Activated B cell treated with CpG ODN at 0.5 μM for 24 hours (primary cell): ENCODE measurements at places on chromosomes 5 and 9. TPM values are rescaled to one million over a fixed set of nuclear protein-coding genes. Genes with fewer than 3 reads are reported as not detected.
A peak's percentile ranks its signal among the peaks of the same experiment; 100 is the strongest.

The SLC6A3 gene
- 1.4 and 2.0 TPM in 2 replicates for total RNA-seq

The CDKN2B-AS1 gene
- total RNA-seq: 1.3 and 1.4 TPM in 2 replicates

- no peak overlapping the region for H3K27ac ChIP-seq
- H3K36me3 ChIP-seq: no peaks in the 10 kb centered on the region
- peaks cover 10% of the 10 kb centered on the region for H3K27me3 ChIP-seq
- no peaks in the 10 kb centered on the region for H3K4me1 ChIP-seq
- no peak for DNase-seq
These were observed 149.2 kb downstream of the GABBR2 start for GRCh38 chr9:98559561-98559960.

The ANKRD31 gene
- total RNA-seq: 0.13 and 0.15 TPM in 2 replicates

The ZDHHC11 gene
- 0.78 and 1.6 TPM in 2 replicates for total RNA-seq

DNA sequence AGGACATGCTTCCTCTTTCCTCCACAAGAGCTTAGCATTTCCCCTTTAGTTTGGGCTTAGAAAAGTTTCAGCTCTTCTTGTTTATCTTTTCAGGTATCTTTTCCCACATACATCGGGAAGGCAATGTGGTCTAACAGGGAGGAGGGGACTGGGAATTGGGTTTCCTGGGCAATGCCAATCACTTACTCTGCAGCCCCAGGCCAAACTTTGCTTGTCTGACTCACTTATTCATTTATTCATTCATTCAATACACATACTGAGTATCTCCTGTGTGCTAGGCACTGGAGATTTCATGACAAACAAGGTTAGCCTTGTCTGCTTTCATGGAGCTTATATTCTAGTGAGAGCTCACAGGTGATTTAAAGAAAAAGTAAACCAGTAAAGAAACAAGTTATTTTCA, 10.7 kb upstream of the POU4F3 start:
- DNase-seq: no peak
- H3K4me1 ChIP-seq: no peaks in the 10 kb centered on the region
- H3K4me3 ChIP-seq: no peak overlapping the region

GRCh38 chr5:392431-392988, 50.5 kb upstream of the EXOC3 start:
- peak overlapping the region; percentile 47 for H3K27ac ChIP-seq
- DNase-seq: no peak
- peaks cover 11% of the 10 kb centered on the region for H3K4me1 ChIP-seq
- no peak overlapping the region for H3K4me3 ChIP-seq

DNA sequence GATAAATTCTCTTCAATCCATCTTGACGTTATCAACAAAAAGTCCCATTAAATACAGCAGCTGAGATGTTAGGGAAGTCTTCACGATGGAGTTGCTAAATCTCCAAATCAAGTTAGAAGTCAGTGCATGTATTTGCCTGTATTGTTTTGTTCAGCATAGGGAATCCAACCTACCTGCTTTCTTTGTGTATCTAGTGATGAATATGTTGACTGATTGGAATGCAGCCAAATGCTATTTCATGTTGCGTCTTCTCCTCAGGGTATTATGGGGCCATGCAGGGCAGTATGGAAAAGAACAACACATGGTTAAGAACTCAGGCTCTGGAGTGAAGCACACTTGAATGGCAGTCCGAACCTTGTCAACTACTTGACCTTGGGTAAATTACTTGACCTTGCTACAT, 529.5 kb upstream of the ZNF462 start:
- no peak for DNase-seq
- no peak overlapping the region for H3K27ac ChIP-seq
- H3K4me1 ChIP-seq: no peaks in the 10 kb centered on the region

The ADAMTS12 gene
- not detected in 2 replicates for total RNA-seq

The IL3 gene
- not detected in 2 replicates for total RNA-seq

The CDKN2B gene
- 0.32 and 0.38 TPM in 2 replicates for total RNA-seq

The SMIM15 gene
- 35.7 and 36.4 TPM in 2 replicates for total RNA-seq

The DPP7 gene
- 254 and 259 TPM in 2 replicates for total RNA-seq

The LRRC19 gene
- not detected in 2 replicates for total RNA-seq

DNA sequence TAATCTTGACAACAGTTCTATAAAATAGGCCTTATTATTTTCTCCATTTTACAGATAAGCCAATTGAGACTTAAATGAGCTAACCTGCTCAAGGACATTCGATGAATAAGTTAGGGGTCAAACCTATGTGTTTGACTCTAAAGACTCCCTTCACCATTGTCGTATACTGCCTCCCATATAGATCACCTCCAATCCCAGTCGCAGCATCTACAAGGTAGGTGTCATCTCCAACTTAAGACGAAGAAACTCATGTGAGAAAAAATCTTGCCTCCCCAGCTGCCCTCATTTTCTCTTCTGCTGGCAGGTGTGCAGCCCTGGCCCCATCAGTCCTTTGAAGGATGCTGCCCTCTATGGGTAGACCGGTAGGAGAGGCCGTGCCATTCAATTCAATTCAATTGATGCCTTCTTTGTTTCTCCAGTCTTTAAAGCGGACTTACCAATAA, 75.2 kb upstream of the SMARCA2 start:
- no peaks in the 10 kb centered on the region for H3K36me3 ChIP-seq
- DNase-seq: no peak
- peaks cover 25% of the 10 kb centered on the region for H3K4me1 ChIP-seq
- peak overlapping the region; percentile 15 for H3K4me3 ChIP-seq

The SLC36A3 gene
- total RNA-seq: not detected in 2 replicates

DNA sequence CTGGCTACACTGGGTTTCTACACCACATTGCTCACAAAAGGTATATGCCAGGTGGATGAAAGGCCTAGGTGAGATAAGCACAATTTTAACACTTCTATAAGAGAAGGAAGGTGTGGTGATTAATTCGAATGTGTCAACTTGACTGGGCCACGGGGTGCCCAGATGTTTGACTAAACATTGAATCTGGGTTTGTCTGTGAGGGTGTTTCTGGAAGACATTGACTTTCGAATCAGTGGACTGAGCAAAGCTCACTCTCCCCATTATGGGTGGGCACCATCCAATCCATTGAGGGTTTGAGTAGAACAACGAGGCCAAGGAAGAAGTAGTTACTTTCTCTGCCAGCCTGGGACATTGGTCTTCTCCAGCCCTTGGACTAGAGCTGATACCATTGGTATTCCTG, 78.2 kb upstream of the COL5A1 start:
- peaks cover 2% of the 10 kb centered on the region for H3K27me3 ChIP-seq
- no peak for DNase-seq
- H3K36me3 ChIP-seq: no peaks in the 10 kb centered on the region
- H3K4me1 ChIP-seq: no peaks in the 10 kb centered on the region
- no peak overlapping the region for H3K4me3 ChIP-seq
- H3K27ac ChIP-seq: no peak overlapping the region

- no peaks in the 10 kb centered on the region for H3K36me3 ChIP-seq
- no peak overlapping the region for H3K4me3 ChIP-seq
- H3K27me3 ChIP-seq: peaks cover 4% of the 10 kb centered on the region
- H3K27ac ChIP-seq: no peak overlapping the region
- no peaks in the 10 kb centered on the region for H3K4me1 ChIP-seq
- no peak for DNase-seq
These were observed 75.0 kb upstream of the PITX1 start for GRCh38 chr5:135108992-135109391.

GRCh38 chr5:86175224-86175623, 442.5 kb upstream of the COX7C start:
- H3K27me3 ChIP-seq: no peaks in the 10 kb centered on the region
- no peak overlapping the region for H3K4me3 ChIP-seq
- no peaks in the 10 kb centered on the region for H3K4me1 ChIP-seq
- no peak overlapping the region for H3K27ac ChIP-seq
- DNase-seq: no peak

DNA sequence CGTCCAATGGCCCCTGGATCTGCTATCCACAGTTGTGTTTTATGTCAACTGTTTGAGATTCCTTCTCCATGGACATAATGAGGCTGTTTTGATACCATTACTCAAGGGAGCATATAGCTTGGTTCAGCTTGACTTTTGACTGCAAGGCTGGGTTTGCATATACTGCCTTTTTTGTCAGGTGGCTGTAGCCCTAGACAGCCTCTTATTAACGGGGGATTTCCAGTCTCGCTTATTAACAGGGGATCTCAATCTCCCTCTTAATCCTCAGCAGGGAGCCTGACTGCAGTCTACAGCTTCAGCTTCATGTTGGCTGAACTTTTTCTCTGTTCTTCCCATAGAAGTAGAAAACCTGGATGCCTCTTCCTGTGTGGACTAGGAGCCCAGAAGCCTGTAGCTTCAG, 73.7 kb upstream of the TNC start:
- peak overlapping the region; percentile 16 for H3K4me3 ChIP-seq
- no peak for DNase-seq
- H3K4me1 ChIP-seq: peaks cover 30% of the 10 kb centered on the region
- H3K36me3 ChIP-seq: no peaks in the 10 kb centered on the region

DNA sequence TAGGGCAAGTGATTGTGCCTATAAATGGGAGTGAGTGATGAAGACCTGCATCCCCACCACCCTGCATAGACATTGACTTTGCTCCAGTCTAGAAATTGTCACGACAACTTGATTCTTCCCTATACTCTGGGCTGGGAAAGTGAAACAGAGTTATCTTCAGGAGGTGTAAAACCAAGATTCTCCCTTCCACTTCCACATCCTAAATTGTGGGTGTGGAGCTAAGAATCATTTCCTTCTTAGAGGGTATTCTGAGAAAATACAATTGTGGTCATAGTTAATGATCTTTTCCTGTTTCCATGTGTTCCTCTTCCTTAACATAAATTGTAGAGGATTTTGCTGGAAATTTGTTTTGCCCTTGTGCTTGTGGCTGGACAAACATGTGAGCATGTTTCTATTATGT, 96.8 kb upstream of the PJA2 start:
- no peak overlapping the region for H3K27ac ChIP-seq
- peaks cover 18% of the 10 kb centered on the region for H3K27me3 ChIP-seq
- H3K4me3 ChIP-seq: no peak overlapping the region
- no peaks in the 10 kb centered on the region for H3K36me3 ChIP-seq
- H3K4me1 ChIP-seq: peaks cover 4% of the 10 kb centered on the region

DNA sequence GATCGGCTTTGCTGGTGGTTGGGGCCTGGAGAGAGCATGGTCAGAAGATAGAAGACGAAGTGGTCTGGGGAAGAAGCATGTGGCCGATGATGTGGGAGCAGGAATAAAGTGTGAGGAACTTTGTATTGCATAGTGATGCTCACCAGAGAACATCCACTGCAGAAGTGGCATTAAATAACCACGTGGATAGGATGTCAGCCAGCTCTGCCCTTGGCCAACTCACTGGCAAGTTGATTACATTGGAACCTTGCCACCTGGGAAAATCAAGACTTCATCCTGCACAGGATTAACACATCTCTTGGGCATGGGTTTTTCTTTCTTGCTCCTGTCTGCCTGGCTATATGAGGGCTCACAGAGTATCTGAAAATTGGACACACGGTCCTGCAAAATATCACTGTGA, 217.4 kb downstream of the DMRT2 start:
- no peak overlapping the region for H3K27ac ChIP-seq

- H3K27me3 ChIP-seq: no peaks in the 10 kb centered on the region
- peaks cover 8% of the 10 kb centered on the region for H3K4me1 ChIP-seq
- DNase-seq: no peak
- no peaks in the 10 kb centered on the region for H3K36me3 ChIP-seq
These were observed 131.2 kb upstream of the HMHB1 start for GRCh38 chr5:143680672-143681259.

The TOR1B gene
- 11.8 and 15.3 TPM in 2 replicates for total RNA-seq

- no peak for DNase-seq
- H3K4me3 ChIP-seq: no peak overlapping the region
- no peaks in the 10 kb centered on the region for H3K36me3 ChIP-seq
These were observed 120.7 kb upstream of the ERCC6L2 start for GRCh38 chr9:95754533-95755420.

DNA sequence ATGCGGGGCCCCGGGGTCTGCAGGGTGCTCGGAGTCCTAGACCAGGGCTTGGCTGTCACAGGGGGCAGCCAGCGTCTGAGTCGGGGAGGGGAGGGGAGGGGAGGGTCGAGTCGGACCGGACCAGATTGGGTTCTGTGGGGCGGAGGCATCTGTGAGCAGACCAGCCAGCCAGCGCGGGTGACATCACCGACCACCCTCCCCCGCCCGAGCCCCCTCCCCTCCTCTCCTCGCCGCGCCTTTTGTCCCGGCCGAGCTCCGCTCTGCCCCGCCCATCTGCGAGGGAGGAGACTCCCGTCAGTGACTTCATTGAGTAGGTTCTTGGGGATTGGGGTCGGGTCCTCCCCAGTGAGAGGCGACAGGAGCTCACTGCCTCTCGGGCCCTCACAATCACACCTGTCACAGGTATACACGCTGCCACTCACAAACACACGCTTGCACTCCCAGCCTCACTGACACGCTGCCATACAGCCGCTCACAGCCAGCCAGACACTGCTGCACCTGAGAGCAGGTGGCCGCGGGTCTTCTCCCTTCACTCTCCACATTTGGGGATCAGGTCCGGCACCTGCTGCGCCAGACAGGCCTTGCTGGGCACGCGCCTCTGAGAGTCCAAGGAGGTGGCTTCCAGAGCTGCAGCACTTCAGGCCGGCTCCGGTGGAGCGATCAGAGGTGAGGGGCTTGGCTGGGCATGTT, 546 bp downstream of the DNAJB5 start:
- peaks cover 2% of the 10 kb centered on the region for H3K27me3 ChIP-seq
- H3K27ac ChIP-seq: peak overlapping the region; percentile 35
- DNase-seq: no peak

GRCh38 chr9:88776717-88777497, 214.4 kb upstream of the S1PR3 start:
- no peaks in the 10 kb centered on the region for H3K36me3 ChIP-seq
- H3K27me3 ChIP-seq: no peaks in the 10 kb centered on the region
- no peak for DNase-seq
- H3K27ac ChIP-seq: no peak overlapping the region
- H3K4me1 ChIP-seq: peaks cover 19% of the 10 kb centered on the region

GRCh38 chr5:160921423-160922285, 69.6 kb upstream of the ATP10B start:
- H3K27ac ChIP-seq: no peak overlapping the region
- H3K27me3 ChIP-seq: no peaks in the 10 kb centered on the region
- H3K36me3 ChIP-seq: no peaks in the 10 kb centered on the region
- DNase-seq: no peak
- H3K4me3 ChIP-seq: no peak overlapping the region

DNA sequence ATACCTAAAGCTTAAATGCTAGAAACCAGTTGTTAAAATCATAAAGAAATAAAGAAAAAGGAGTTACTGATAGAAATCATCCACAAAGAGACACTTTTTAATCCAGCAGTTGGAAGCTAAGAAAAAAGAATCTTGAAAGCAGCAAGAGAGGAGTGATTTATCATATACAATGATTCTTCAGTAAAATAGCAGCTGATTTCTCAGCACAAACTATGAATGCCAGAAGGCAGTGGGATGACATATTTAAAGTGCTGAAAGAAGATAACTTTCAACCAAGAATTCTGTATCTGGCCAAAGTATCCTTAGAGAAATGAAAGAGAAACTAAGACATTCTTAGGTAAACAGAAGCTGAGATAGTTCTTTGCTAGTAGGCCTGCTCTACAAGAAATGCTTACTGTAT, 366.0 kb downstream of the HTR1A start:
- H3K27me3 ChIP-seq: no peaks in the 10 kb centered on the region
- H3K36me3 ChIP-seq: no peaks in the 10 kb centered on the region
- H3K4me3 ChIP-seq: no peak overlapping the region
- DNase-seq: no peak
- H3K4me1 ChIP-seq: no peaks in the 10 kb centered on the region
- no peak overlapping the region for H3K27ac ChIP-seq

The ENHO gene
- not detected in 2 replicates for total RNA-seq
